Gastrocnemius medialis (tissue), 4 donors: ENCODE measurements at places on chromosomes 2 and 18.

GRCh38 chr2:238095143-238095542 is 5.0 kb upstream of the ESPNL start:
- DNase-seq, result no peak

DNA sequence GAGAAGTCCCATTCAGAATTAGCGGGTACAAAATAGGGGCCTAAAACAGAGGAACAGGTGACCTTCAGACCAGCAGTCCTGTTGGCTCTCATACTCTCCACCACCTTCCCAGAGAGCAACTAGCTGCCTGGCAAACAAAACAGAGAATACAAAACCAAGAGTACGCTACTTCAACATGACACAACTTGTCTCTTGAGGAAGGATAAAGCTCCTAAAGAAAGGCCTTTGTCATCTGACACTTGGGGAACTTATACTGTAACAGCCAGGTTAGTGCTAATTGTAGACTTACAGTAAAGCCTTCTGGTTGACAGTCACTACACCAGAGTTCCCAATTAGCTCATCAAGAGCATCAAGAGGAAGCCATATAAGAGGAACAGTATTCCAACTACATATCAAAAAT is 282.1 kb upstream of the NT5C1B start:
- no peak for DNase-seq

DNA sequence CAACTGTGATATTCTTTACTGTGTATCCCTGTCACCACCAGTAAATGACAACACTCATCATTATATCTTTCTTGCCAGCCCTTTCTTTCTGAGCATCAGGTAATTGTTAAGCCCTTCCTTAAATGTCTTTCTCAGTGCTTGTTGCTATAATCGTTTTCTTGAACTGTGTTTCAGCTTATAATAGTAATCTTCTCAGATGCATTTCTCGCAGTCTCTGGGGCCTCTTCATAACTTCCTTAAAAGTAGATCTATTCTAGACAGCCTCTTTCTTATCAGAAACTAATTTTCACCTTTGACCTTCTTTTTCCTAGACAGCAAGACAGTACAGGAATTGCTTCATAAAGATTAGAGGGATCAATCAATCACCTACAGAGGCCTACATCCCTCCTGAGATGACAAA is 648.1 kb downstream of the CPS1 start:
- DNase-seq, result no peak

DNA sequence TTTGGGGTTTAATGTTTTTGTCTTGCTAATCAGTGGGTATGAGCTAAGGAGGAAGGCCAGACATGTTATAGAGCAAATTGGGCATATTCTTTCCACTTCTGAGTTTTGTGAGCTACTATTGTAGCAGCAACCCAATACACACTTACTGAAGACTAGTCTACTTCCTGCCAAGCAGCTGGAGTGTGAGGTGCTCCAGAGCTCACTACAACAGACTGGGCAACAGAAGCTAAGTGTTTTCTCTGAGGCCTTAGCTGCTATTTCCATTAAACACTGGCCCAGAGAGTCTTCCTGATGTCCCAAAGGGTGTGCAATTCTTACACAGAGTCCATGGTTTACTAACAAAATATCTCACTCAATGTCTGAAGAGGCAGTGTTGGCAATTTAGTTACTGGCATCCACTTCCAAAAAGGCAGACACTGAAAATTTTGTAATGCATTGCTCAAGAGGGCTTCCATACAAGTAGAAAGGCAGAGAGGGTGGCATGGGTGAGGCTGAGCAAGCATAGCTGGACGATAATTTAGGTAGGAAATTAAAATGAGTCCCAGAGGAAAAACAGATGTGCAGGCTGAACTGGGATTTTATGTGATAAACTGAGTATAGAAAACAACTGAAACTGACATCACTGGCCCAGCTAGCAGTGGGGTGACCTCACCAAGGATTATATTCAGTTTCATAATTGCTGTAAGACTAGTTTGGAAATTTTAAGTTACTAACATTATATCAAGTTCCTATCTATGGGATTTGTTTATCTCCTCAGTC is 68.6 kb downstream of the ZC3H6 start:
- DNase-seq, result no peak

GRCh38 chr2:235268535-235268934 is 225.3 kb upstream of the AGAP1 start:
- no peak for DNase-seq

DNA sequence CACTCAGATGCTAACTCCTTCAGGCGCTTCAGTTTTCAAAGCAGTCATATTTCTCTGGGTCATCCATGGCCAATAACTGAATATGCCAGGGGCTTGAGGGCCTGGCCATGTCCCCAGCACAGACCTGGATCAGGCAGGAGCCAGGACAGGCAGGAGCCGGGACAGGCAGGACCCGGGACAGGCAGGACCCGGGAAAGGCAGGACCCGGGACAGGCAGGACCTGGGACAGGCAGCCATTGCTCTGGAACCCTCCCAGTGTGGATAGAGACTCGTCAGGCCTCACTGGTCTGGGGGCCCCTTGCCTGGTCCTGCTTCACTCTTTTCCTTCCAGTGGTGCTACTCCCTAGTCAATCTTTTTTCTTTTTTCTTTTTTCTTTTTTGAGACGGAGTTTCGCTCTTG is 117.5 kb upstream of the TEX51 start:
- no peak for DNase-seq

- no peak for DNase-seq
Observed at GRCh38 chr2:39638581-39638980, 27.1 kb upstream of the TMEM178A start.
